ENCODE measurements at places on chromosomes 6 and 20.

- DNase-seq, result no peak
- H3K4me3 ChIP-seq, result no peak overlapping the region
- no peak overlapping the region for H3K27ac ChIP-seq
- no peaks in the 10 kb centered on the region for H3K27me3 ChIP-seq
Measured at GRCh38 chr20:60090631-60091030, 132.4 kb downstream of the CDH26 start.

GRCh38 chr20:59790346-59790745 is 143.1 kb downstream of the SYCP2 start:
- H3K36me3 ChIP-seq, result no peaks in the 10 kb centered on the region
- DNase-seq, result peak; percentile 11
- no peaks in the 10 kb centered on the region for H3K27me3 ChIP-seq
- no peak overlapping the region for H3K27ac ChIP-seq
- no peak overlapping the region for H3K4me3 ChIP-seq

DNA sequence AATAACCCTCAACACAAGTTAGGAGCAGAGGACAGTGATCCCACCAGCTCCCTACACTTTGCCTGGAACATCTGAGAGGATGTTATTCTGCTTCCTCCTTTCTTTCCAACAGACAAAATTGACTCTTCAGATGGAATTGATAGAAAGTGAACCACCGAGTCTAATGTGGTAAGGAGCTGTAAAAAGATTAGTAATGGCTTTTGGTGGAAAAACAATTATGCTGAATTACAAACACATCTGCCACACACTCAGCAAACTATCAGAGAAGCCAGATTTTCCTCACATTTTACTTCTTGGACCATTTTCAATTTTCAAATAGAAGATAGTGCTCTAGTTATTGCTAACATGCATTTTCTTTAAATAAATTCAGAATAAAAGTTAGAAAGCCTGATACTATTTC is 171.8 kb upstream of the COL21A1 start:
- H3K36me3 ChIP-seq, result no peaks in the 10 kb centered on the region
- no peak for DNase-seq
- peaks cover 10% of the 10 kb centered on the region for H3K4me1 ChIP-seq
- no peak overlapping the region for H3K27ac ChIP-seq
- H3K27me3 ChIP-seq, result no peaks in the 10 kb centered on the region

DNA sequence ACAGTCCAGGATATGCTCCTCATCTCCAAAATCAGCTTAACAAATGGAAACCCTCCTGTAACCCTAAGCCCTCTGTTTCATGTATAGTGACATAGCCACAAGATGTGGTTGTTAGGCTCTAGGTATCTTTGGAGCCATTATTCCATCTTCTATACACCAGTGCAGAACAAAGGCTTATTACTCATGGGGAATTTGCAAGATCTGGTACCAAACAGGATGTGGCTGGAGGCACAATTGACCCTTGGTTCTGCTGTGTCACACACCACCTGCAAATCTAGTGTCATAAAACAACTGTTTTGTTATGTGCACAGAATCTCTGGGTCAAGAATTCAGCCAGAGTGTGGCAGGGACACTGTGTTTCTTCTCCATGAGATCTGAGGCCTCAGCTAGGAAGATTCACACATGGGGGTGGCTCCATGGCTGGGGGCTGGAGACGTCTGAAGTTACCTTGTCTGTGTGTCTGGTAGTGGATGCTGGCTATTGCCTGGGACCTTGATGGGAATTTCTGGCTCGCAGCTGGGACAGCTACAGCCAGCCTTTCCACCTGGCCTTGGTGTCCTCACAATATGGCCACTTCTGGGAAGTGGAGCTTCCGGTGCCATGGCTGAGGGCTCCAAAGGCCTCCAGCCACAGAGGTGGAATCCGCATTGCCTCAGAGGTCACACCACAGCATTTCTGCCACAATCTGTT is 369.9 kb downstream of the CDH26 start:
- H3K27me3 ChIP-seq, result no peaks in the 10 kb centered on the region
- no peak overlapping the region for H3K4me3 ChIP-seq
- H3K4me1 ChIP-seq, result no peaks in the 10 kb centered on the region
- no peaks in the 10 kb centered on the region for H3K36me3 ChIP-seq
- DNase-seq, result no peak

DNA sequence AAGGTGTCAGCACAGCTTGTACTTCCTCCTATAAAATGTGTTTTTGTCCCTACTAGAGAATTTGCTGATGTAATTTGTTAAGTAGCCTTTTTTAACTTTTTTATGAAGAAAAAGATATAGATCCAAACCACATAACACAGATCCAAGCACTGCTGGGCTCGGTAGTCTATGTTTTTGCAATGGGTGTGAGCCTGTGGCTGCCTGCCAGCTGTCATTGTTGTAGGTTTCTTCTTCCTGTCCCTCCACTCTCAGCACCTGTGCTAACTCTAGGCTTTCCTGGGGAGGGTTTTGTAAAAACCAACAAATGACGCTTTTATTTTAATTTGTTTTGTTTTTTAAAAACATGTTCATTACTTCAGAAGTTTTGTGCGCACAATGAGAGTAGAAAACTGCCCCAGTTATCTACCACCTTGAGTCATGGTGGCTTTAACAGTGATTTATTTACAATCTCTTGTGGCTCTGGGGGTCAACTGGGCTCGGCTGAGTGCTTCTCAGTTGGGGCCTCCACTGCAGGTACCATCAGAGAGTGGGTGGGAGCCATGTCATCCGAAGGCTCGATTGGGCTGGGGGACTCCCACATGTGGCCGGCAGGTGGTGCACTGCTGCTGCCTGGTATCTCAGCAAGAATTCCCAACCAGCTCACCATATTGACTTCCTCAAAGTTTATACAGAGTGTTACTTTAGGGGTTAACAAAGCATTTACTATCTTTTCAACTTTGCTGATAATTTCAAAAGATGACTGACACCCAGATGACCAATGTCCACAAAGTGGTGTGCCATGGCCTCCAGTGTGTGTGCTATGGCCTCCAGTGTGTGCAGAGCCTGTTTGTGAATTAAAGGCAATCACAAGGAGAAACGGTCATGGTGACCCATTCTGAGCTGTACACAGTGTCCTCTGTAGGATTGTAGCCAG is 3.0 kb upstream of the CCR6 start:
- H3K4me3 ChIP-seq, result no peak overlapping the region
- H3K27ac ChIP-seq, result no peak overlapping the region
- H3K36me3 ChIP-seq, result no peaks in the 10 kb centered on the region
- H3K4me1 ChIP-seq, result peaks cover 10% of the 10 kb centered on the region

DNA sequence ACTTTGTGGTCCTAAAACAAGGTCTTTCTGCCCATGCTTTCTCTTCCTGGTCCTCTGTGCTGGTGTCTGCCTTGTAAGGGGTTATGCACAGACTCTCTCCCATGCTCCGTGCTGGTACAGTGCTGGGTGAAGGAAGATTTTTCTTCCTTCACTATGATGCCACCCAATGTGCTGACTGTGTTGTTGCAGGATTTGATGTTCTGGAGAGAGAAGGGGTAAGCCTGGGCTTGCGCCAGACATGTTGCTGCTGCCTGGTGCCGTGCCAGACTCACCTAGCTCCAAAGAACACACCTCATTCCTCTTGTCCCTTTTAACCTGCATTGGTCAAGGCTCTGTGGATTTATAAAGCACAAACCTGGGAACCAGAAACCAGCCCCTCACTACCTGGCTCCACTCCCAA is 28.4 kb upstream of the ARMH2 start:
- no peaks in the 10 kb centered on the region for H3K36me3 ChIP-seq
- no peak overlapping the region for H3K4me3 ChIP-seq
- no peaks in the 10 kb centered on the region for H3K27me3 ChIP-seq
- H3K4me1 ChIP-seq, result peaks cover 12% of the 10 kb centered on the region

DNA sequence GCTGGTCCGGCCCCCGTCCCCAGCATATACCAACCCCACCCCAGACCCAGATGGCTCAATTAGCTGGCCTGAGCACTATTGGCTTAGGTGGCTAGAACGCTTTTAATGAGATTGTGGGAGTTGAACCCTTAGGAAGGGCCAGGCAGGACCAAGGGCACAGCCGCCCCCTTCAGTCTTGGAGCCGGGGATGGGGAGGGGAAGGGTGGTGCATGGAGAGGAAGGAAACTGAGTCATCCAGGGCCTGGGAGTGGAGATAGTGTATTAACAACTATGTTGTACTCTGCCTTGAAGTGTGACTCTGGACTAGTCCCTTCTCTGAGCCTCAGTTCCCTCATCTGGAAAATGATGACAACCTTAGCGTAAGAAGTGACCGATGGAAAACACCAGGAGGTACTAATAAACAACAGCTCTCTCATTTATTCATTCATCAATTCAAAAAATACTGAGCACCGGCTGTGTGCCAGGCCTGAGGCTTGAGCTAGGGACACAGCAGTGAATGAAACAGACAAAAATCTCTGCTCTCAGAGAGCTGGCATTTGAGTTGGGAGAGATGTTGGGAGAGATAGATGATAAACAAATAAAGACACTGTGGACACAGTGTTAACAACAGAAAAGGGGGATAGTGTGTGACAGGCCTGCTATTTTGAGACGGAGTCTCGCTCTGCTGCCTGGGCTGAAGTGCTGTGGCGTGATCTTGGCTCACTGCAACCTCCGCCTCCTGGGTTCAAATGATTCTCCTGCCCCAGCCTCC is 11.5 kb downstream of the PEDS1 start:
- H3K27me3 ChIP-seq, result no peaks in the 10 kb centered on the region
- no peak for DNase-seq
- H3K27ac ChIP-seq, result peak overlapping the region; percentile 21
- peaks cover 86% of the 10 kb centered on the region for H3K4me1 ChIP-seq
- H3K36me3 ChIP-seq, result peaks cover 13% of the 10 kb centered on the region

- no peak for DNase-seq
- H3K27me3 ChIP-seq, result no peaks in the 10 kb centered on the region
- no peak overlapping the region for H3K27ac ChIP-seq
- H3K4me1 ChIP-seq, result peaks cover 9% of the 10 kb centered on the region
- H3K36me3 ChIP-seq, result no peaks in the 10 kb centered on the region
Measured at GRCh38 chr6:1860756-1861348, 251.1 kb downstream of the FOXC1 start.

GRCh38 chr6:3841711-3842565 is 7.2 kb upstream of the FAM50B start:
- no peaks in the 10 kb centered on the region for H3K27me3 ChIP-seq
- DNase-seq, result no peak
- no peak overlapping the region for H3K4me3 ChIP-seq
- peaks cover 14% of the 10 kb centered on the region for H3K4me1 ChIP-seq
- peak overlapping the region; percentile 27 for H3K27ac ChIP-seq
- no peaks in the 10 kb centered on the region for H3K36me3 ChIP-seq

DNA sequence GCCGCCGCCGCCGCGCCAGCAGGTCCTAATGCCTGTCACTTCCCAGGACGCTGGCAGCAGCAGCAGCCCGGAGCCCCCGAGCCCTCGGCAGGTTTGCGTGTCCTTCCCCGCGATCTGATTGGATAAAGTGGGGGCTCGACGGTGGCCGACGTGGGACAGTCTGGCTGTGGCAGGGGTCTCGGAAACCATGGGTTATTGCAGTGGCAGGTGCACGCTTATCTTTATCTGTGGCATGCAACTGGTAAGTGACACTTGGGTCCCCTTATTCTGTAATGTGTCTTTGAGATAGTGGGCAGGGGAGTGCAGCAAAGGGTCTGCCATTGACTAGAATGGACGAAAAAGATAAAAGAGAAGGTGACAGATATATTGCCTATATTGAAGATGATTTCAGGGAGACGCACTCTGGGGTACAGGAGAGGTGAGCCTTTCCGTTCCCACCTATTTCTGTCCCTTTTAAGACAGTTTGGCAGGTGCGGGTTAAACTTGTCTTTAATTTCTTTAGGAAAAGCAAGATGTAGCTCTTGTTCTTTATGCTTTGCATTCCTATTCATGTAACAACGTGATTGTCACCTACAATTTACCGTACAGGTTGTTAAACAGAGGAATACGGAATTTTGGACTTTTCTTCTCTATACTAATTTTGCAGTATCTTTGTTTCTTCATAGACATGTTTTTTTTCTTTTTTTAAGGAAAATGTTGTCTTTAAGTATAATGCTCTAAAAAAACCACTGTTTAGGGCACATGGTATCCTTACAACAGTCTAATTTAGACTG is 535 bp downstream of the NKAIN2 start:
- no peaks in the 10 kb centered on the region for H3K36me3 ChIP-seq
- no peak overlapping the region for H3K27ac ChIP-seq
- H3K4me1 ChIP-seq, result peaks cover 12% of the 10 kb centered on the region
- H3K4me3 ChIP-seq, result peak overlapping the region; percentile 23
- no peak for DNase-seq

- no peaks in the 10 kb centered on the region for H3K27me3 ChIP-seq
- H3K4me1 ChIP-seq, result peaks cover 28% of the 10 kb centered on the region
- H3K27ac ChIP-seq, result peak overlapping the region; percentile 73
Measured at GRCh38 chr6:26159357-26160273, 72.4 kb downstream of the HFE start.

GRCh38 chr20:36645998-36646397 is at the start of gene SLA2:
Gene SLA2 (minus strand): TSS chr20:36646196. CDS start chr20:36641335, 4,861 bp downstream.
- DNase-seq, result no peak
- peak within 1 kb of the TSS; percentile 12 for H3K27ac ChIP-seq
- peak within 1 kb of the TSS; percentile 25 for H3K4me3 ChIP-seq
- no peaks in the 10 kb centered on the region for H3K4me1 ChIP-seq
- H3K27me3 ChIP-seq, result no peaks in the 10 kb centered on the region

GRCh38 chr6:137840252-137840651 is 26.8 kb upstream of the TNFAIP3 start:
- H3K27ac ChIP-seq, result no peak overlapping the region
- no peaks in the 10 kb centered on the region for H3K27me3 ChIP-seq
- DNase-seq, result no peak
- H3K4me3 ChIP-seq, result no peak overlapping the region
- no peaks in the 10 kb centered on the region for H3K4me1 ChIP-seq

DNA sequence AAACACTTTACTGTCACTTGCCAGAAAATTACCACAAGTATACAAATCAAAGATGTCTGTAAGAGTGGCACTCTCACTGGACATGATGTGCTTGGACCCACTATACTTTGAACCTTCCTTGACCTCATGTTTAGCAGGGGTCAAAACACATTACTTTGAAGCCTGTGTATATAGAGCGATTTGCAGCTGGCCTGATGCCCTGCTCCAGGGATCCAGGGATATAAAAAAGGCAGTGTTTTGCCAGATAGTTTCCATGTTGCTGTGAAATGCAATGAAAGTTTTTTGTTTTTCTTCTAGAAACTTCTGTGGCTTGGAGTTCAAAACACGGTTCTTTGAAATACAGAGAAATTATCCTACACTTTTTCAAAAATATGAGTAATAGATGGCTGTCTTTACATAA is 165.7 kb downstream of the FOXC1 start:
- H3K36me3 ChIP-seq, result no peaks in the 10 kb centered on the region
- H3K4me1 ChIP-seq, result no peaks in the 10 kb centered on the region
- DNase-seq, result no peak
- H3K27ac ChIP-seq, result no peak overlapping the region
- no peak overlapping the region for H3K4me3 ChIP-seq

GRCh38 chr6:49264496-49264895 is 198.6 kb downstream of the MMUT start:
- H3K27me3 ChIP-seq, result no peaks in the 10 kb centered on the region
- H3K4me3 ChIP-seq, result no peak overlapping the region
- no peaks in the 10 kb centered on the region for H3K4me1 ChIP-seq
- H3K36me3 ChIP-seq, result no peaks in the 10 kb centered on the region

DNA sequence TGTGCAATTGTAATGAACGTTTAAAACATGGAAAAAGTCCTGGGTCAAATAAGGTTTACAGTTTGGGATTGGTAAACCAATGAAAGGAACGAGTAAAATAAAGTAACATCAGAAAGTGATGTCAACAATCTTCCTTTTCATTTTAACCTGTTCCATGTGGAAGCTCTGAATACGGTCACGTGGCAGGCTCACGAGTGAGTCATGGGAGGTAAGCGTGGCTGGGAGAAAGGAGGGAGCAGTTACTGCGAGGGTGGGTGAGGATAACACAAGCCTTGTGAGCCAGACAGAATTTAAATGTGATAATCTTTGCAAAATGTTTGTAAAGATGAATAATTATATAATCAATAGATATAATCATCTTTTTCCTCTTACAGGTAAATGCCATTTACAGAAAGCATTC is 171.3 kb upstream of the HDAC2 start:
- H3K4me1 ChIP-seq, result no peaks in the 10 kb centered on the region
- no peak overlapping the region for H3K4me3 ChIP-seq
- H3K27me3 ChIP-seq, result no peaks in the 10 kb centered on the region
- H3K36me3 ChIP-seq, result no peaks in the 10 kb centered on the region
- H3K27ac ChIP-seq, result no peak overlapping the region
